ENCODE measurements at places on chromosomes 12 and 14.

- DNase-seq = no peak
Measured at GRCh38 chr14:104715416-104715815, 8.6 kb upstream of the ADSS1 start.

DNA sequence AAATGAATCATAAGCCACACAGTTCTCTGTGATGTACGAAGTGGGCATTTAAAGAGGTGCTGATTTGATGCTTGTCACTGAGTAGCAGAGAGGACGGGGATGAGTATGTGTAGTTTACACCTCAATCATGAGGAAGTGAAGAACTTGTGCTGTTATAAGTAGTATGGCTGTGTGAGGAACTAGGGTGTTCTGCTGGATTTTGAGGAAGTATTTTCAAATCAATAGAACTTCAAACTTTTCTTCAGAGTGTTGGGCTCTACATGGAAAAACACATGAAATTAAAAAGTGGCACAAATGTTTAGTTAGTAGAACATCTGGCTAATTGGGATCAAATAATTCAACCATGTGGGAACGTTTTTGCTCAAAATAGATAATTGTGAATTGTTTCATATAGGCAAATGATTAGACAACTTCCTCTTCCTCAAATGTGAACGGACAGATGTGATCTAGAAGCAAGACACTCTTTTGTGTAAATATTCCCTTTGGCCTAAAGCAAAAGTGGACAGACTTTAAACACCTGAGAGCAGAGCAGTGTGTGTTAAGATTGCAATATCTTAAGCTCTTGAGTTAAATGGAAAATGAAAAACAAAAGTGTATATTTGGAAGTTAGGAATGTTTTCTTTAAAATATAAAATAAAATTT lies 168.5 kb downstream of the NAV3 start:
- DNase-seq = no peak

DNA sequence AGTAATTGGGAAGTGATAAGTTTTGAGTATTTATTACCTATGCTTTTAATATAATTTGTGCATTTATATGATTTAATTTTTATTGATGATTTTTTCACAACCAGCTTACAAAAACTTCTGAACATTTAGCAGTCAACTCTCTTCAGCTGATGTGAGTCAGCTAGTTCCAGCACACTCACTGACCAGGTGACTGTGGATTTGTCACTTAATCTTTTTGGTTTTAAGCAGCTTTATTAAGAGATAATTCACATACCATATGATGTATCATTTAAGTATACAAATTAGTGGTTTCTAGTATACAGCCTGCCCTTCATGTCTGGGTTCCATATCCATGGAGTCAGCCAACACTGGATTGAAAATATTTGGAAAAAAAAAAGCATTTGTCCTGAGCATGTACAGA lies 103.5 kb downstream of the SYNE2 start:
- no peak for DNase-seq

DNA sequence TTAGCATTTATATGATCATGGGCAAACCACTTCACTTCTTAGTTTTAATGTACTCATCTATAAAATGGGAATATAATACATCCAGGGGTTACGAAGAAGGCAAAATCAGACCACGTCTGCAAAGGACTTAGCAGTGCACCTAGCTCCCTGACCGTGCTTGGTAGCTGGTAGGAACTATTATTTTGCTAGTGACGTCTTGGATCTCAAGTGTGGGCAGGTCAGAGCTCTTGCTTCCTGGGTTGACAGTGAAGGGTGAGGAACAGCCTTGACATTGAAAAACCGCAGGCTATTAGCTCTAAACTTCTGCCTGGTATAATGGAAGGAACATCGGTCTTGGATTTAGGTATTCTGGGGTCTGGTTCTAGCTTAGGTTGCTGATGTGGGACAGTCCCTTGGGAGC lies 89.3 kb upstream of the MED13L start:
- DNase-seq = no peak

DNA sequence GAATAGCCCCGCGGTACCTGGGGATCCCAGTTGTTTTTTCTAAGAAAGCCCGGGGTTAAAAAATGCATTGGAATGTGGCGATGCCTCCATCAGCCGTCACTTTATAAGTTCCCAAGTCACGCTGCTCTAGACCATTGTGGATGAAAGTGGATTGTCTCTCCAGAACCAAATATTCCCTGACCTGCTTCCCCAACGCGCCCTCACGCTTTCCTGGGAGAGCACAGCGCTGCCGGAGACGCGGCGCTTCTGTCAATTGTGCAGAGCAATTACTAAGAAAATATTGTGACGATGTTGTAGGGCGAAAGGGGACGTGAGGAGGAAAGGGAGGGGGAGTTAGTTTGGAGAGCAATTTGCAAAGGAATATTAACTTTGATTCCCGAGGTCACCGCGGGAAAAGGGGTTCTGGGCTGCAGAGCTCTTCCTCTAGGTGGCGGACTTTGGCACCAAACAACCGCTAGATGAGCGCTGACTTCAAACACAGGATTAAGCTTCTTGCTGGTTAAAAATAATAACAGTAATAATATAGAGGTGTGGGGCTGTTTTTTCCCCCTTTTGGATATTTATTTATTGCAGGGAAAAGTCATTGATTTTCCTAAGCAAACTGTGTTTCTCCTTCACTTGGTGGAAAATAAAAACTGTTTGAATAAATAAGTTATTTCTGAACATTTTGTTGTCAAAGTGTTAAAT lies 9.6 kb upstream of the FOXG1 start:
- no peak for DNase-seq

GRCh38 chr12:123916729-123917128 lies 55.9 kb downstream of the CCDC92 start:
- no peak for DNase-seq

- no peak for DNase-seq
Measured at GRCh38 chr14:100403105-100403504, 80.0 kb downstream of the SLC25A47 start.

DNA sequence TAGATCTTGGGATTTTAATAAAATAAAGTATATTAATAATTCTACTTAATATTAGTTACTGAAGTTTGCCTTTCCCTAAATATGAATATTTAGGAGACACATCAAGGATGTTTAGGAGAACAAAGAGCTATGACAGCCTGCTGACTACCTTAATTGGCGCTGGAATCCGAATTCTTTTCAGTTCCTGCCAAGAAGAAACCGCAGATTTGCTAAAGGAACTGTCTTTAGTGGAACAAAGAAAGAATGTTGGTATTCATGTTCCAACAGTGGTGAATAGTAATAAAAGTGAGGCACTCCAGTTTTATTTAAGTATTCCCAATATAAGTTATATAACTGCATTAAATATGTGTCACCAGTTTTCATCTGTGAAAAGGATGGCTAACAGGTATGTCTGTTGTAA lies 54.5 kb downstream of the MIS18BP1 start:
- DNase-seq = no peak

- no peak for DNase-seq
Measured at GRCh38 chr12:2359725-2360629, 307.2 kb downstream of the CACNA1C start.

GRCh38 chr14:96455588-96455987 lies 46.6 kb upstream of the PAPOLA start:
- no peak for DNase-seq

GRCh38 chr12:126663304-126664094 lies 1598.3 kb downstream of the AACS start:
- no peak for DNase-seq

DNA sequence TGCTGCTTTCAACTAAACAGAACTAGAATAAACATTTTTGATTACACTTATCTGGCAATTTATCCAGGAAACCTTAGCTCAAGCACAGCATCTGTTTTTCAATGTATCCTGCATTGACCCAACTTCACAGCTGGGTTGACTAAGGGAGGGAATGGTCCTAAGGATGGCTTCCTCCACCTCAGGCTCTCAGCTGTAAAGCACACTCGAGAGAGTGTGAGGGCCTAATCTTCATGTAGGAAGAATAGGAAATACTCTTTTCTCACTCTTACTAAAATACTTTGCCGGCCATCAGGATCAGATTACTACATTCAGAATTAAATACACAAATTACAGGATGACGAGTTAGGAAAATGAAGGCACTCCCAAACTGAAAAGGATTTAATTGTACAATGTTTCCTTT lies 7.2 kb downstream of the SETD3 start:
- no peak for DNase-seq

GRCh38 chr12:31813305-31813704 lies 84.5 kb upstream of the AMN1 start:
- no peak for DNase-seq

GRCh38 chr14:103679351-103679750 lies 35.9 kb downstream of the XRCC3 start:
- DNase-seq = no peak

DNA sequence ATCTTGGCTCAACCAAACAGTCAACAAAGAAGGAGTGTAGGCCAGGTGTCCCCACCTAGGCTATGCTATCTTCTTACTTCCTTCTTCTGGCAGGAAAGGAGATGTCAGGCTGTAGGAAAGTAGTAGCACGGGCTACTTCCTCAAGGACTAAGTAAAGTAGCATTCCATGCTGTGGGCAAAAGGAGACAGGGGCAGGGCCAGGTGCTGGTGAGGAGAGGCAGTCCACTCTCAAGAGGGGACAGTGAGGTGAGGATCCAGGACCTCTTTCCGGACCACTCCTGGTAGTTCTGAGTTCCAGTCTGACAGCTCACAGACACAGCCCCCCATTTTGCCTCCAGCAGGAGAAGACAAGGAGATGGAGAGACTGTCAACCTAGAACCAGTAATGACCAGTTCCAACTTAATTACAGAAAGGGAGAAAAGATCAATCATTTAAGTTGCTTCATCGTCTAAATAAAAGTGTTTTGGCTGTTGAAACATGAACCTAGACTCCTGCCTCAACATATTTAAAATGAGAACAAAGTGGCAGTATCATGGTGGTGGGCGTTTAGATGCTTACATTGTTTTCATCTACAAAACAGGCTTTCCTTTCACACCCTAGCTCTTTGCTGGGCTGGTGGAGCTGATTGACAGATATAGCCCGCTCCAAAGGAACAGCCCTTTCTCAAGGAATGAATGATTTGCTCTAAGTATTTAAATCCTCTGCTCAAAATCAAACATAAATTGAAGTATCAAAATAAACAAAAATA lies 5.1 kb upstream of the SSTR1 start:
- no peak for DNase-seq

- no peak for DNase-seq
Measured at GRCh38 chr14:95544588-95544987, 9.7 kb downstream of the GLRX5 start.

DNA sequence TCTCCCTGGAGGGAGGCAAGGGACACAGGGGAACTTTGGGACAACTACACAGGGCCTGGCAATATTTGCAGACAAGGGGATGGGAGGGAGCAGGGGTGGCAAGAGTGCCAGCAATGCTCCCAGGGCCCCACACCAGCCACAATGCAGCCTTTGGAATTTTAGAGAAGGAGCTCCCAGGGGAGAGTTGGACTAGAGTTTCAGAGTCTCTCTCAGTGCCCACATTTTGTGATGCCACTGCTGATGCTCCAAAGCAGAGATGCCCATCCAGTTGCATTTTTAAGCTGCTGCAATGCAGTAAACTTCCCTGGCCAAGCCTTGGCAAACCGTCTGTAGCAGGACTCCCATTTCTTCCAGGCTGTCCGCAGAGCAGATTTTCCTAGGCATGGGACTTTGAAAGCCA lies 98.9 kb downstream of the ZFP36L1 start:
- no peak for DNase-seq

DNA sequence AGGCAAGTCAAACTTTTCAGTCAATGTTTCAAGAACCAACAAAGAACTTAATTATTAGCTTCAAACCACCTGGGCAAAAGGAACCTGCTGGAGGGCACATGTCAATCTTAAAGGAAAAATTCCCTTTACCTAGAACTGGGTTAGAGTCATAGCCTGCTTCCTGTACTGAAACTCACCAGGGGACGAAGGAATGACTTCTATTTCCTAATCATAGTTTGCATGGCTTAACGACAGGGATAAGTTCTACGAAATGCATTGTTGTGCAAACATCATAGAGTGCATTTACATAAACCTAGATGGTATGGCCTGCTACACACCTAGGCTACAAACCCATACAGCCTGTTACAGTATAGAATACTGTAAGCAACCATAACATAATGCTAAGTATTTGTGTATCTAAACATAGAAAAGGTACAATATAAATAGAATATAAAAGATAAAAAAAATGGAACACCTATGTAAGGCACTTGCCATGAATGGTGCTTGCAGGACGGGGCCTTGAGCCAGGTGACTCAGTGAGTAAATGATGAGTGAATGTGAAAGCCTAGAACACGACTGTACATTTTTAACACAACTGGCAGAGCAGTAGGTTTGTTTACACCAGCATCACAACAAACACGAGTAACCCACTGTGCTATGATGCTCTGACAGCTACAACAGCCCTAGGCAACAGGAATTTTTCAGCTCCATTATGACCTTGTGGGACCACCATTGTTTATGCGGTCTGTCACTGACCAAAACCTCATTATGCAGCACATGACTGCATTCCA lies 234.9 kb upstream of the CAND1 start:
- no peak for DNase-seq

DNA sequence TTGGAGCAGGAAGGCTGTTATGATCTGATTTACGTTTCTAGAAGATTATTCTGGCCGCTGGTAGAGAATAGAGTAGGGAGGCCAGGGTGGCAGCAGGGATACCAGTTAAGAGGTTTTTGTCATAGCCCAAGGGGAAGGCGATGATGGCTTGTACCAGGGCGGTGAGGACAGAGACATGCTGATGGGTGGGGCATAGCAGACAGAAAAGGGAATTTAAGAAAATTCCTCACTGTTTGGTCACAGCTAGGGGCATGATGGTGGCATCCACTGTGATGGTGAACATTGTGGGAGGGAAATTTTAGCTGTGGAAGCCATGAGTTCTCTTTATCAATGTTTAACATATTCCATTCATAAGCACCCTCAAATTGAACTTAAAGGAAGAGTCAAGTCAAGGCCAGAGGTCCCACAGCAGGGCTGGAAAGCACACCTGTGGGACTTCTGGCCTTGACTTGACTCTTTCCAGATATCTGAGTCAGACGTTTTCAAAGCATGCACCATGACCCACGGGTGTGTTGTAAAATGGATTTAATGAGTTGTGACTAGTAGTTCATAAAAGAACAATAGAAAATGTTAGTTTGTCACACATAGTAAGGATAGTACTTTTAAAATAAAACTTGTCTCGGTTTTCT lies 134.6 kb downstream of the CHST11 start:
- DNase-seq = no peak

GRCh38 chr14:23577004-23577681 lies 1.4 kb downstream of the JPH4 start:
- DNase-seq = no peak

DNA sequence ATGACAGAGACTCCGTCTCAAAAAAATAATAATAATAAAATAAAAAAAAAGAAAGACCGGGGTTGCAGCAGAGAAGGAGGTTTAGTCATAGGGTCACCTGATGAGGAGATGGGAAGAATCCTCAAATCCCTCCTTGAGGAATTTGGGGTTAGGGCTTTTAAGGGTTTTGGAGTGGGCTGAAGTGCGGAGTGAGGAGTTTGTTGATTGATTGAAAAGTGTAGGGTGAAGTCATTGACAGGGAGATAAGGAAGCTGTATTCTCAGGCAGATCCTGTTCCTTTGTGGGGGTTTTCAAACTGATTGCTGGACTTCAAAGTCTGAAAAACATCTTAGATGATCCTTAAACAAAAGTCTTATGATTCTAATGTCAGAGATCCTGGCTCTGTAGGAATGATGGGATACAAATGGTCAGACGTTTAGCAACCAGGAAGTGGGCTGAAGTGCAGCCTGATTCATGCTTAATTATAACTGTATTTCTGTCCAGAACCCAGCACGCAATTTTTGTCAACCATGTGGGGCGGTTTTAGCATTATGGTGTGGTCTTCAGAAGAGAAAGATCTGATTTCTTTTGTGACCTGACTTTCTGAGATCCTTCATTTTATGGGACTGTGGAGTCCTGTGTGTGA lies 16.0 kb downstream of the FNTB start:
- DNase-seq = no peak

Data from amygdala (tissue), 56 donors.